NAMALWA (cell line): ENCODE measurements at places on chromosomes 12 and 14.

DNA sequence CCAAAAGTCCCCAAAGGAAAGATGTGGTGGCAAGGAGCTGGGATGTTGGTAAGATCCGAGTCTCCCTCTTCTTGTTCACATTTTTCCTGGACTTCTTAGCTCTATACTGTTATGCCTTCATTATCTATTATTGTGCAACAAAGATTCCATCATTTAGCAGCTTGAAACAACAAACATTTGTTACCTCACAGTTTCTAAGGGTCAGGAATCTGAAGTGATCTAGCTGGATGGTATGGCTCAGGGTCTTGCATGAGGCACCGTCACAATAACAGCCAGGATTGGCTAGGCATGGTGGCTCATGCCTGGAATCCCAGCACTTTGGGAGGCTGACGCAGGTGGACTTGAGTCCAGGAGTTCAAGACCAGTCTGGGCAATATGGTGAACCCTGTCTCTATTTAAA is 51.1 kb upstream of the KRAS start:
- DNase-seq, result no peak

DNA sequence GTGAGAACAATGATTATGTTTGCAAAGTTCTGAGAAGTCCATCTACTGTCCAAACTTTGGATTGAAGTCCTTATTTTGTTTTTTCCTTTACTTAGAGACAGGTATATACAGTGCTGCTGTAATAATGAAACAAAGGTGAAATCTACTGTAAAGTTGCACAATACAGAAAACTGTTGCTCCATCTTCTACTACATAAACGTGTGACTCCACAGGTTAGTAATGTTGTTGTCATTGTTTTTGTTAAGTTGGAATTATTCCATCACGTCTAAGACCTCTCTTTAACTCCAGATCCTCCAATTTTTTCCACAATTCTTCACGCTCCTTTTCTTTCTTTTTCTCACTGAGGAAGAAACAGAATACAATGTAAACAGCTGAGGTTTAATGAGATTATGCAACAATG is 57.0 kb upstream of the GPHB5 start:
- DNase-seq, result no peak

DNA sequence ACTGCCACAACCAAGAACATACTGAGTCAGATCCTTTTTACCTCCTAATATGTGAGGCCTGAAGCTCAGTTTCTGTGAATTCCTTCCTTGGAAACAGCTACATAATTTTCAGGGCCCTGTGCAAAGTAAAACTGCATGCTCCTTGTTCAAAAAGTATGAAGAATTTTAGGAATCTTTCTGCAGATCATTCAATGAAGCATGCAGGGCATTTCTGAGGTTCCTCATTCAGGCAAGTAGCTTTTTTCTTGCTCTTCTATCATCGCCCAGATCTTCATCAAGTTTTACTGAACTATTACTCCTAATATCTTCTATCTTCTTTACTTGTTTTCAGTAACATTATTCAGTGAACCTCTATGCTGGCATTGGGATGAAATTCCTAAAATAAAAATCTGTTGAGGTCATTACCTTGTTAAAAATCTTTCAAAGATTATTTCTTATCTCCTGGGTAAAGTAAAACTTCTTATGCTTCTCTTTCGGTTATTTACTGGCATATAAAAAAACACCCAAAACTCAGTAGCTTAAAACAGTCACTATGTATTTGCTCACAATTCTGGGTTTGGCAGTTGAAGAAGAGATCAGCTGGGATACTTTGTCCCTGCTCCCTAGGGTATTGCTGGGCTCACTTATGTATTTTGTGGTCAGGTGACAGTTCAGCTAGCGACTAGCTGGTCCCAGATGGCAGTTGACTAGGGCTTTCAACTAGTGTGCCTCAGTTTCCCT is 42.6 kb upstream of the KRR1 start:
- DNase-seq, result no peak

GRCh38 chr14:51704545-51704944 is 52.8 kb downstream of the FRMD6 start:
- DNase-seq, result no peak

GRCh38 chr14:68970038-68970612 is 9.0 kb downstream of the ACTN1 start:
- DNase-seq, result no peak

DNA sequence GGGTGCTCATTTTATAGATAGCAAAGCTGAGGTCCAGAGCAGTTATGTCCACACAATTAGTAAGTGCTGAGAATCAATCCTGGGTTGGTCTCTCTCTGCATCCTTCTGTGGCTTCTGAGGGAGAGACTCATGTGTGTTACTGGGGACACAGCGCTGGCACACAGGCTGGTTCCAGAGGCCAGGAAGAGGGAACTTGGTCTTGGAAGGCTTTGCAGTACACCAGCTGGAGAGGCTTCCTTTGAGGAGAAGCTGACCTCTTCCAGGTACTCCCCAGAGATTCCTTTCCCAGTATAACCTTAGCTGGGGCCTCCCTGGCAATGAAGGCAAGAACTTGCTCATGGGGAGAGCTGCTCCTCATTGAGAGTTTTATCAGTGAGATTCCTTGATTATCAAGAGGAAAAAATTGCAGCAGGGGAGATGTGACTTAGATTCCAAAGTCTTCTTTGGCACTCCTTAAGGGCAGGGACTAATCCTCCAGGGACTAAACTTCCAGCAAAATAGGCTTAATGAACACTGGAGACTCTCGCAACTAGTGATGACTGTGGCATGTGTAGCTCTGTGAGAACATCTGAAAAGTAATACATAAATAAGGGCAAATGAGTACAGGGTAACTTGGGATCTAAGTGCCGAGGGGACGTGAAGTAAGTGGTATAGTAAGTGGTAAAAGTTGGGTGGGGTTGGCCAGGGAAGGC is 13.9 kb upstream of the KRT80 start:
- DNase-seq, result no peak

GRCh38 chr14:104601786-104602185 is 2.8 kb downstream of the TMEM179 start:
- DNase-seq, result no peak

DNA sequence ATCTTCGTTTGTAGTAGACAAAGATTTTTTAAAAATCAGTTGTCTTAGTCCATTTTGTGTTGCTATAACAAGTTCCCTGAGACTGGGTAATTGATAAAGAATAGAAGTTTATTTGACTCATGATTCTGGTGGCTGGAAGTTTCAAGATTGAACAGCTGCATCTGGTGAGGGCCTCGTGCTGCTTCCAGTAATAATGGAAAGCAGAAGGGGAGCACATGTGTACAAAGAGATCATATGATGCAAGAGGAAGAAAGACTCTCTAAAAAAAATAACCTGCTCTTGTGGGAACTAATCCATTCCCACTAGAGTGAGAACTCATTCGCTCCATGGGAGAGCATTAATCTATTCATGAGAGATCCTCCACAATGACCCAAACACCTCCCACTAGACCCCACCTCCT is 24.8 kb downstream of the MUCL1 start:
- peak; percentile 3 for DNase-seq
